Iris pigment epithelial cell (primary cell): ENCODE measurements at places on chromosomes 1 and 21.
A peak's percentile ranks its signal among the peaks of the same experiment; 100 is the strongest.

- no peak for DNase-seq
Observed at GRCh38 chr1:215865060-215865459, 298.0 kb downstream of the KCTD3 start.

DNA sequence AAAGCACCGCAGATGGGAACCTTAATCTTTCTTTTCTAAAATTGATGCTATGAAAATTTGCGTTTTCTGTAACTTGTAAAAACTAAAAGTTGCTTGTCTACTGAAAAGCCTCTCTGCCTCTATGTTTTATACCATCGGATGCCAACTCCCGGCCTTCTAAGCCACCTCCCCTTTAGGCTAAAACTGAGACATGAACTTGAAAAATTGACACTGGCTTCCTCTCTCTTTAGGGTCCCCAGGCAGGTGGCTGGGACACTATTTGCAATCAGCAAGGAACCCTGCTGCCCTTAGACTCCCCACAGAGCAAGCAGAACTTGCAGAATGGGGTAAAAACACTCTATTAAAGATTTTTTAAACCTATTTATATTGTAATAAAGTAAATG is 151.1 kb upstream of the CAMK1G start:
- DNase-seq, result no peak

DNA sequence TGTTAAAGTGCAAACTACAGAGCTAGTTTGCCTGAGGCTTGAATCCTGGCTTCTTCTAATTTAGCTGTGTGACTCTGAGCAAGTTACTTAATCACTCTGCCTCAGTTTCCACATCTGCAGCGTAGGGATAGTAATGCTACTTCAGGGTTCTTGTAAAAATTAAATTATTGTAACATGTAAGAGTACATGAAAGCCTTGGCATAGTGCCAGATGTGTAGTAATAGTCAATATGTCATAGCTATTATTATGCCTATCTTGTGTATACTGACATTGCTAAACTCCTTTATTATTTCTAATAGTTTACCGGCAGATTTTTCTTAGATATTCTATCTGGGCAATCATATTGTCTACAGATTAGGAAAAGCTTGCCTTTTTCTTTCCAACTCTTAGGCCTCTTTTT is 6.8 kb upstream of the TADA1 start:
- DNase-seq, result no peak

DNA sequence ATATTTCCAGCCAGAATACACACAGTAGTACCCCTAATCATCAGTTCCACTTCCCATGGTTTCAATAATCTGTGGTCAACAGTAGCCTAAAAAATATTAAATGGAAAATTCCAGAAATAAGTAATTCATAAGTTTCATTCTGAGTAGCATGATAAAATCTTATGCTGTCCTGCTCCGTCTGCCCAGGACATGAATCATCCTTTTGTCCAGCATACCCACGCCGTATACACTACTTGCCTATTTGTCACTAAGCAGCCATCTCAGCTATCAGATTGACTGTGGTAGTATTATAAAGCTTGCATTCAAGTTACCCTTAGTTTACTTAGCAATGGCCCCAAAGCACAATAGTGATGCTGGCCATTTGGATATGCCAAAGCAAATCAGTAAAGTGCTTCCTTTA is 118.7 kb downstream of the SLC5A9 start:
- peak; percentile 3 for DNase-seq

DNA sequence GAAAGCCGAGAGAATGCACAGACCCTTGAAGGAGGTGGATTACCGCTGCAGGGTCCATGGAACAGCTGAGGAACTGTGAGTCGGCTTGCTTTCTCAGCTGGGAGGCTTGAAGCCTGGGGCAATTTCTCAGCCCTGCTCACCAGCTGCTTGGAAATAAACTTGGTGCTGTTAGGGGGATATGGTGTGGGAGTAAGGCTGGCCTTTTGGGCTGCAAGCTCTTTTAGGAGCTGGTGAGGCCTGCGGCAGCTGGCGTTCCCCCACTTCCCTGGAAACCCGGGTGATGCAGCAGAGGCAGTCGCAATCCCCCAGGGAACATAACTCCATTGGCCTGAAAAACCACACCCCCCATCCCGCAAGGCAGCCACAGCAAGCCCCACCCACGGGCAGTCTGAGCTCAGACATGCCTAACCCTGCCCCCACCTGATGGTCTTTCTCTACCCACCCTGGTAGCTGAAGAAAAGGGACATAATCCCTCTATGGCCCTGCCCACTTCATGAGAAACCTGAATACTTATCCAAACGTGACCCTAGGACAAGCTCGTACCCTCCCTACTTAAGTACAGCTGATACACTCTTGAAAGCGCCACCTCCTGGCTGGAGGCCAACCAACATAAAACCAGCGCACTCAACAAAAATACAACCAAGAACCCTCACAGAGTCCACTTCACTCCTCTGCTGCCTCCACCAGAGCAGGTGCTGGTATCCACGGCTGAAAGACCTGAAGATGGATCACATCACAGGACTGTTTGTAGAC is 1995.8 kb downstream of the NCAM2 start:
- DNase-seq, result no peak

GRCh38 chr1:76669624-76670315 is 197.5 kb upstream of the ST6GALNAC5 start:
- no peak for DNase-seq

GRCh38 chr1:227315629-227316346 is 2.5 kb downstream of the CDC42BPA start:
- peak; percentile 88 for DNase-seq

DNA sequence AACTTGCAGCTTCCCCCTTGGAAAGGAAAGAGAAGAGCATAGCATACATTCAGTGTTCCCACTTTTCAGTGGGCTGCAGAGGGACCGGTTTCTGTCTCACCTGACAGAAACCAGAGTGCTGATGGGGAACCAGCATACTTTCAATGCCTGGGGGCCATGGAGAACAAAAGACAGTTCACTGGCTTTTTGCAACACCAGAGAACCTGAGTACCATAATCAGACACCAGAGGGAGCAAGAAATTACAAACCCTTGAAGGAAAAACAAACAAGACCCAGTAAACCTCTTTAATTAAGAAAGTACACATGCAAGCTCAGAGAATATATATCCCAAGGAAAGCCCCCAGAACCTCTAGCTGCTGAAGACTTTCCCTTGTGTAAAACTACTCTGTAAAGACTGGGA is 51.1 kb downstream of the CSMD2 start:
- peak; percentile 17 for DNase-seq

GRCh38 chr1:161044908-161045735 is 655 bp downstream of the USF1 start:
- DNase-seq, result peak; percentile 68

GRCh38 chr1:170664093-170664827 is at the start of gene PRRX1:
Gene PRRX1 (plus strand): TSS chr1:170664131. CDS start chr1:170664219, 88 bp downstream.
- peak; percentile 24 for DNase-seq

GRCh38 chr1:163633366-163633765 is 311.6 kb downstream of the NUF2 start:
- DNase-seq, result no peak

DNA sequence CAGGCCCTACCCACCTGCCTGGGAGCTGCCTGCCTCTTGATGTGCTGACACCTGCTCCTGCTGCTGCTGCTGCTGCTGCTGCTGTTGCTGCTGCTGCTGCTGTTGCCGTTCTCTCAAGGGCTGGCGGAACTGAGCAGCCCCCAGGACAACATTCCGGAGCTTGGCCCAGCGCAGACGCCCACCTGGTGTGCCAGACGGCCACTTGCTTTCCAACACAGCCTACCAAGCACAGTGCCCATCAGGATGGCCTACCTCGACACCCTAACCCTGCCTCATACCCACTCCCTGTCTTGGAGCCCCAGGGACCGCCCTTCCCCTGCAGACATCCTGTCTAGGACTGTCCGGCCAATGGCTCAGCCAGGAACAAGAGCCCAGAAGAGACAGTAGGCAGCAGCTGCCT is 11.8 kb downstream of the DENND4B start:
- no peak for DNase-seq

DNA sequence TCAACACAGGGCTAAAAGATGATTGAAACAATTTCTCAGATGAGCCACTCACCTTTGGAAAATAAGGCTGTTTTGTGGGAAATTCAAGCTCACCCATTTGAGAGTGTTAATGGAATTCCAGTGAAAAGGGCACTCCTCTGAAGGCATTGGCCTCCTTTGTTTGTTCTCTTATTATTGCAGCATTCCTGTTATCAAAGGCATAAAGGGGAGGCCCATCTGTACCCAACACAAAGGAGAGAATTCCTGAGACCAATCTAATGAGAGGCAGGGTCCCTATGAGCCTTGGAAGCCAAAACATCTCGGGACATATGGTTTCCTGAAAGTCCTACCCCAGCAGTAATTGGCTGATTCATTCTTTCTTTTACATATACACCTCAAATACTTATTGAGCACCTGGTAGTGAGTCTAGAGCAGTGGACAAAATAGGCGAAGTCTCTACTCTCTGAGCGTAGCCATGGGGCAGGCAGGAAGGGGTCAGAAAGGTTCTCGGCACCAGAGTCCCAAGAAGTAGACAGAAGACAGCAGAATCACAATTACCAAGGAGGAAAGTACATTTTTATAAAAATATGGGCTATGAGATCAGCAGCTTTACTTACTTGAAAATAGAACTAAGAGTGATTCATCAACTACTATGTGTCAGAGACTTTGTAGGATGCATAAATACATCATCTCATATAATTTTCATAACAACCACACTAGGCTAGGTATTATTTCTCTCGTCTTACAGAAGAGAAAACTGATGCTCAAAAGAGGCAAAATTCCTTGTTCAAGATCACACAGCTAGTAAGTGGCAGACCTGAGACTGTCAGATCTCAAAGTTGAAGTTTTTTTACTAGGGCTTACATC is 218.7 kb downstream of the DAB1 start:
- DNase-seq, result no peak

DNA sequence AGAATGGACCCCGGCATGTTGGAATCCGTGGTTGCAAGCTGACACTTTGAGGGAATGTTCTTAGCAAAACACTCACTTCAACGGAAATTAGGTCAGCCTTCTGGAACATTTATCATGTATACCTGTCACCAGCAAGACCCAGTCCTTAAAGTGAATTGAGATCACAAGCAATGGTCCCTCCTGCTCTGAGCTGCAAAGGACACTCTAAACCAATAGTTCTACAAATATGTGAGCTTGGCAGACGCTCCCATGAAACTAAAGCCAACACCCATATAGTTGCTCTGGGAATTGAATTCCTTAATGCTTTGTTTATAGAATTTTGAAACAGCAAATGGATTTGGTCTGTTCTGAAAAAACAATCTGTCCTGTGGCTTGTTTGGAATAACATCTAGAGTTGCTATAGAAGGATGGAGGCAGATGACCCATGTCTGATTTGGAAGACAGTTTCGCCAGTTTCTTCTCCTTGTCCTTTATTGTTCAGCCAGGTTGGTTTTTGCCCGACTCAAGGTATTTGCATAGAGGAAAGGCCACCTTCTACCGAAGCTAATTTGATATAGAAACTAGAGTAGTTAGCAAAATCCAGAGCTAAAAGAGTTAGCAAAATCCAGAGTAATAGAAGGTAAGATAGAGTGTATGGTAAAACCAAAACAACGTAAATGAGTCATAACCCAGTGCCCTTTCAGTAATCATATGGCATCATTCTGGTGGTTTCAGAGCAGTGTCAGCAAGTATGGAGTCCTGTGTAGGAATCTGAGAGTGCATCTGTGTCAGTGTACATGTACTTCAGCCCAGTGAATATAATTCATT is 236.2 kb downstream of the NFIA start:
- DNase-seq, result peak; percentile 85

- DNase-seq, result no peak
Observed at GRCh38 chr1:203596673-203597210, 29.9 kb upstream of the ATP2B4 start.

- peak; percentile 38 for DNase-seq
Observed at GRCh38 chr1:172533513-172534151, 682 bp downstream of the SUCO start.

DNA sequence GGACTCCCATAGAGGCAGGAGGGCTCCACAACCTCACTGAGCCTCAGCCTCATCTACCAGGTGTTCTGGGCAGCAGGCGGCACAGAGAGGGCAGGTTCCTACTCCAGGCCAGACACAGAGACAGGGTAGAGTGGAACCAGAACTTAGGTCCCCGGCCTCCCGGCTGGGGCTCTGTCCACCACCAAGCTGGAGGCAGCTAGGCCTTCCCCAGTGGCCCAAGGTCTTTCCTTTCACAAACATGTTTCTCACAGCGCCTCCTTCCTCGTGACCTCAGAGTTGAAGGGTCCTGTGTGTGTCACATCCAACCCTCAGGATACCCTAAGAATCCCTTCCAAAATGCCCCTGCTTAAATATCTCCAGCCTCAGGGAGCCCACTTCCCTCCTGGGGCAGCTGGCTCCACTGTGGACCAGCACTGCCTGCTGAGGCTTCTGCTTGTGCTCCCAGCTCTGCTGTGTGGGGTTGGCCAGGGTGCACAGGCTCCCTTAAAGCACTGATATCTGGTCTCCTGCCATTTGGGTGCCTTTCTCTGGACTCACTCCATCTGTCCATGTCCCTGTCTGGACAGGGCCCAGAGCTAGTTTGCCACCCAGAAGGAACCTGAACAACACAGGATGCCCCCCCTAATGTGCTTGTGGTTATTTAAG is 33.2 kb upstream of the MAGOH start:
- DNase-seq, result no peak

- DNase-seq, result no peak
Observed at GRCh38 chr21:38311765-38312164, 55.0 kb downstream of the KCNJ15 start.

DNA sequence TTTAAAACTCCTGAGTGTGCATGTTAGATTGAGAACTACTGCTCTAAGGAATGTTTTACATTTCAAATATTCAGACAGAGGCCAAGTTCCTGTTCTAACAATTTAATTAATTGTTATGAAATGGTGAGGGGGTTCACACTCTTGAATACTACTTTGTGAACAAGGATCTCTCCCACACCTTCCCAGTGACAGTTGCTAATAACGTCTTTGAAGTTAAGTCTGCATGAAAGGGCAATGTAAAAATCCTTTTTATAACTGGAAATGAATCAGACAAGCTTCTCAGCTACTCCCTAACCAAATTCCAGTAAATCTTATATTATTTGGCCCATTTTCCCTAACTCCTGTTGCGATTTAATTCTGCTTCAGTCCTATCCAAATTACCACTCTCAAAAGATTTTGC is 828.5 kb upstream of the ADAMTS5 start:
- no peak for DNase-seq

DNA sequence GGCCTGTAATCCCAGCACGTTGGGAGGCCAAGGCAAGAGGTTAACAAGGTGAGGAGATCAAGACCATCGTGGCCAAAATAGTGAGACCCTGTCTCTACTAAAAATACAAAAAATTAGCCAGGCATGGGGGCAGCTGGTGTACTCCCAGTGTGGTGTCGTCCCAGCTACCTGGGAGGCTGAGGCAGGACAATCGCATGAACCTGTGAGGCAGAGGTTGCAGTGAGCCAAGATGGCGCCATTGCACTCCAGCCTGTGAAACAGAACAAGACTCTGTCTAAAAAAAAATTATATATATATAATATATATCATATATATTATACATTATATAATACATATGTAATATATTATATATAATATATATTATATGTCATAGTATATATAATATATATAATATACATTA is 249.2 kb upstream of the TPTE start:
- no peak for DNase-seq

DNA sequence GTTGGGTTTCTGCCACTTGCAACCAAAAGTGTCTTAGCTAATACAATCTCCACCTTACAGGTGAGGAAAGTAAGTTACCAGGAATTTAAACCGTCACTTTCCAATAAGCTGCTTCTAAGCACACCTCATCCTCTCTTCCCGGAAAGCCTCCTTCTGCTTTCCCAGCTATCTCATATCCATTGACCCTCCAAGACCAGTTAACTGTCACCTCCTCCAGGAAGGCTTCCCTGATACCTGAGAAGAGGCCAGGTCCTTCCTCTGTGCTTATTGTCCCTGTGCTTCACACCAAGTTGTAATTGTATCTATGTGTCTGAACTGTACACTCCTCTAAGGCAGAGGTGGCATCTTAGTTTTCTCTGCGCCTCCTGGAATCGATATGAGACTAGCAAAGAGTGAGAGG is 11.2 kb upstream of the MATN1 start:
- no peak for DNase-seq
